HCT116 (cell line): ENCODE measurements at places on chromosomes 5 and 9.
A peak's percentile ranks its signal among the peaks of the same experiment; 100 is the strongest.

GRCh38 chr5:9156282-9156681 lies 389.6 kb downstream of the SEMA5A start:
- no peaks in the 10 kb centered on the region for H3K4me1 ChIP-seq
- no peak overlapping the region for H3K4me3 ChIP-seq
- DNase-seq: no peak
- no peak overlapping the region for H3K27ac ChIP-seq
- no peaks in the 10 kb centered on the region for H3K27me3 ChIP-seq
- H3K36me3 ChIP-seq: no peaks in the 10 kb centered on the region

GRCh38 chr5:53399926-53400697 lies 80.3 kb upstream of the FST start:
- DNase-seq: no peak
- H3K4me3 ChIP-seq: no peak overlapping the region

- DNase-seq: no peak
- H3K27me3 ChIP-seq: no peaks in the 10 kb centered on the region
- peaks cover 57% of the 10 kb centered on the region for H3K4me1 ChIP-seq
- no peak overlapping the region for H3K27ac ChIP-seq
These were observed 1.6 kb upstream of the ARHGEF39 start for GRCh38 chr9:35666549-35666948.

GRCh38 chr9:106038266-106039001 lies 344.1 kb downstream of the TMEM38B start:
- no peaks in the 10 kb centered on the region for H3K4me1 ChIP-seq
- no peak overlapping the region for H3K27ac ChIP-seq

DNA sequence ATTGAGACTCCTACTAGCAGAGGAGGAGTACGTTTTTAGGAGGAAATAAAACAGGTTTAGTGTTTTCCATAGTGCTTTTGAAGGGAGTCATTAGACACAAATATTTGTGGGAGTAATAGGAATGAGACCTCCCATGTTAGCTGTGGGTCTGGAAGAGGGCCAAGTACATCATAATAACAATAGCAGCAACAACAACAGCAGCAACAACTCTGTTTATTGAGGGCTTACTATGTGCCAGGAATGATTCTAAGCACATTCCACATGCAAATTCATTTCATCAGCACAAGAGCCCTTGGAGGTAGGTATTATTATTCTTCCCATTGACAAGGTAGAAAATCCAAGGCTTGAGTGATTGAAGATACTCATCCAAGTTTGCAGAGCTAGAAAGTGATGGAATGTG lies 384.2 kb upstream of the RPS23 start:
- H3K27me3 ChIP-seq: no peaks in the 10 kb centered on the region
- H3K4me3 ChIP-seq: no peak overlapping the region
- DNase-seq: no peak
- H3K27ac ChIP-seq: no peak overlapping the region
- H3K4me1 ChIP-seq: no peaks in the 10 kb centered on the region

DNA sequence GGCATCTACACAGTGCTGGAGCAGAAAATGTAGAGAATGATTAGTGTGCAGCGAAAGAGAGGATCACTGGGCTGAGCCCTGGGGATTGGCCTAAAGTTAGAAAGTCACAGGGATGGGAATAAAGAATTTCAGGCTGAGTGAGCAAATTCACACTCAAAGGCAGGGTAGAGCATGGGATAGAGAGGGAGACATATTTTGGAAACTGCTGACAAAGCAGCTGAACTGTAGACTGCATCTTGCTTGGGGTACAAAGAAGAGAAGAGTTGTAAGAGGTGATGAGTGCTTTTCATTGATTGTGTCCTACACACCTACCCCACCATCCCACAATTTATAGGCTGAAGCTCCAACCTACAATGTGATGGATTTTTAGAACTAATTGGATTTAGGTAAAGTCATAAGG lies 677.8 kb downstream of the TAF11L14 start:
- no peaks in the 10 kb centered on the region for H3K4me1 ChIP-seq
- no peaks in the 10 kb centered on the region for H3K27me3 ChIP-seq
- H3K27ac ChIP-seq: no peak overlapping the region
- no peaks in the 10 kb centered on the region for H3K36me3 ChIP-seq
- DNase-seq: no peak

- H3K36me3 ChIP-seq: 0 out of 2 replicates have a peak, but pooled peaks cover 3% of the 10 kb centered on the region
- no peak overlapping the region for H3K4me3 ChIP-seq
- no peak overlapping the region for H3K27ac ChIP-seq
- no peaks in the 10 kb centered on the region for H3K4me1 ChIP-seq
These were observed 14.0 kb downstream of the SEC61B start for GRCh38 chr9:99235926-99236634.

GRCh38 chr5:137498736-137499505 lies at the start of gene SPOCK1:
TSS of gene SPOCK1 (minus strand) at chr5:137499326.
- peaks cover 39% of the 10 kb centered on the region for H3K27me3 ChIP-seq
- peak; percentile 12 for DNase-seq
- no peak within 1 kb of the TSS for H3K4me3 ChIP-seq
- H3K27ac ChIP-seq: no peak within 1 kb of the TSS
- H3K36me3 ChIP-seq: no peaks in the 10 kb centered on the region

GRCh38 chr5:133758641-133759040 lies 146.3 kb upstream of the FSTL4 start:
- no peaks in the 10 kb centered on the region for H3K4me1 ChIP-seq
- peaks cover 30% of the 10 kb centered on the region for H3K27me3 ChIP-seq
- no peak for DNase-seq
- H3K4me3 ChIP-seq: no peak overlapping the region
- H3K27ac ChIP-seq: no peak overlapping the region
- no peaks in the 10 kb centered on the region for H3K36me3 ChIP-seq

GRCh38 chr5:147539053-147539452 lies 29.2 kb upstream of the DPYSL3 start:
- H3K36me3 ChIP-seq: no peaks in the 10 kb centered on the region
- DNase-seq: no peak
- H3K4me1 ChIP-seq: no peaks in the 10 kb centered on the region
- H3K27me3 ChIP-seq: peaks cover 12% of the 10 kb centered on the region

GRCh38 chr5:151770383-151771258 lies 1.1 kb upstream of the G3BP1 start:
- H3K4me1 ChIP-seq: peaks cover 10% of the 10 kb centered on the region; the same call in 1 of the 2 replicates
- peak overlapping the region; percentile 97 for H3K27ac ChIP-seq
- no peaks in the 10 kb centered on the region for H3K27me3 ChIP-seq
- no peak for DNase-seq
- H3K4me3 ChIP-seq: peak overlapping the region; percentile 67

DNA sequence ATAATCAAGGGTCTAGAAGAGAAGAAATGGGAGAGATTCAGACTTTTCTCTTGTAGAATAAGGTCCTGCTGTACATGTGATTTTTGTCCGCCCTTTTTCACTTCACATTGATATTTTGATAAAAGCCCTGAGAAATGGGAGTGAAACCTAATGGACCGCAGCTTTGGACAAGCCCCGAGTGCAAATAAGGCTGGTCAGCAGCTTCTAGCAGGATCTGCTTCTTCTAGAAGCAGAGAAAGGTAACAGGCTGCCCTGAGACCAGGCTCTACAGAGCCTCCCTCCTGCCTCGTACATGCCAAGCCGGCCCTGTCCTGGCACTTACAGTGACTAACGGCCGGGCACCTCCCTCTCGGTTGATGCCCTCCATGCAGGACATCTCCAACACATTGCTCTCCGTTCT lies 33.4 kb downstream of the ACER2 start:
- no peak overlapping the region for H3K27ac ChIP-seq
- H3K27me3 ChIP-seq: no peaks in the 10 kb centered on the region
- no peaks in the 10 kb centered on the region for H3K4me1 ChIP-seq
- no peak for DNase-seq

- H3K4me3 ChIP-seq: no peak overlapping the region
- DNase-seq: no peak
- H3K4me1 ChIP-seq: no peaks in the 10 kb centered on the region
- H3K27ac ChIP-seq: no peak overlapping the region
- no peaks in the 10 kb centered on the region for H3K36me3 ChIP-seq
These were observed 37.1 kb upstream of the OLFM1 start for GRCh38 chr9:135050072-135050990.

- no peak for DNase-seq
- no peaks in the 10 kb centered on the region for H3K27me3 ChIP-seq
- no peak overlapping the region for H3K4me3 ChIP-seq
- no peak overlapping the region for H3K27ac ChIP-seq
These were observed 19.5 kb downstream of the NR3C1 start for GRCh38 chr5:143383988-143384387.

DNA sequence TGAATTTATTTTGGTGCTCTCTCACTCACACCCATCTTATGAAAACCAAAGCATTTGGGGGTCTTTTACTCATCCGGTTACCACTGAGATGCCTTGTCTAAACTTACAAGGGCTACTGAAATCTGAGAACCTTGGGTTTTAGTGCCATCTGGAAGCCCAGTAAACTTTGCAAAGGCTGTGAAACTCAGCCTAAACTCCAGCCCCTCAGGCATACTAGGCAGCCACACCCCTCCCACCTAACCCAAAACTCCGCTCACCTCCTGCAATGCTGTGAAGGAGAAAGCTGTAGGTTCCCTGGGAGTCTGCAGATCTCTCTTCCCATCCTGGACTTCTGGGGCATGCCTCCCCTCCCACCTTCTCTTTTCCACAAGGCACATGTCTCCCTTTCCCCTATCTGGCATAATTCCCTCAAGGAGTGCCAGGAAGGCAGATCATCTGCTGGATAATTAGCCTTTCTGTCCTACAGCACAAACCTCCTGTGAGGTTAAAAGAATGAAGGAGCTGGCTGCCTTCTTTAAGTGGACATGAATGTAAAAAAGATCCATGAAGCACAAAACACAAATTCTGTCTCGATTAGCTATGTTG lies 71.5 kb upstream of the ANXA1 start:
- H3K36me3 ChIP-seq: no peaks in the 10 kb centered on the region
- H3K27me3 ChIP-seq: no peaks in the 10 kb centered on the region
- no peak overlapping the region for H3K4me3 ChIP-seq
- peaks cover 5% of the 10 kb centered on the region; the same call in 1 of the 2 replicates for H3K4me1 ChIP-seq

DNA sequence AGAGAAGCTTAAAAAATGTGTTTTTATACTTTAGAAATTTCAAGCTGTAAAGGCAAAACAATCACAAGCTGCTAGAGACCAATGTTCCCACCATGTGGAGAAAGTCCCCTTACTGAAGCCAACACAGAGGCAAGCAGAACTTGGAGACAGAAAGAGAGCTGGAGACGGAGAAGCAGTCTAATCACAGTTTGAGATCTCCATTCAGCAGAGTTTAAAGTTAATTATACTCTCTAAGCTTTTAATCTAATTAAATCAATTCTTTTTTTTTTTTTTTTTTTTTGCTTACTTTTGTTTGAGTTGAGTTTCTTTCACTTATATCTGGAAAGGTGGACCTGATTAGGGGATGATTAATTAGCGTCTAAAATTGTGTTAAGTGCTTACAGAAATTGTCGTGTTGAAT lies 1534.3 kb downstream of the MAT2B start:
- no peak overlapping the region for H3K4me3 ChIP-seq
- DNase-seq: no peak
- H3K36me3 ChIP-seq: no peaks in the 10 kb centered on the region
- no peaks in the 10 kb centered on the region for H3K4me1 ChIP-seq

- peaks cover 11% of the 10 kb centered on the region for H3K4me1 ChIP-seq
- no peaks in the 10 kb centered on the region for H3K36me3 ChIP-seq
- H3K4me3 ChIP-seq: no peak overlapping the region
- H3K27ac ChIP-seq: no peak overlapping the region
- H3K27me3 ChIP-seq: no peaks in the 10 kb centered on the region
These were observed 74.9 kb downstream of the NREP start for GRCh38 chr5:111682121-111682520.

- no peaks in the 10 kb centered on the region for H3K36me3 ChIP-seq
- DNase-seq: no peak
- no peaks in the 10 kb centered on the region for H3K4me1 ChIP-seq
These were observed 292.4 kb downstream of the TRIM32 start for GRCh38 chr9:116979456-116979855.

DNA sequence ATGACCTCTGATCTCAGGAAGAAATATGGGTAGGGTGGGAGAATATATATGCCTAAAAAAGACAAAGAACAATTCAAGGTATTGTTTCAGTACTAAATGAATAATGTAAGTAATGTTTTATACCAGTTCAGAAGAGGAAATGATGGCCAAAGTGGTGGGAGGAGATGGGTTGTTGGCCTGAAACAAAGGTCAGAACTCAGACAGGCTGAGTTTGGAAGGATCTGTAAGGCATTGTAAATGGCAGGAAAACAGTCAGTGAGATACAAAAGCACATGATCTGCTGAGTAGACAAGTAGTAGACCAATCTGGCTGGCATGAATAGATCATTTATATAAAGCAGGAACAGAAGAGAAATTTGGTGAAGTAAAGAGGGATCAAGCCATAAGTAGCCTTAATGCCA lies 175.8 kb upstream of the PLCXD3 start:
- no peak for DNase-seq
- H3K27ac ChIP-seq: no peak overlapping the region
- no peaks in the 10 kb centered on the region for H3K36me3 ChIP-seq
- H3K4me3 ChIP-seq: no peak overlapping the region
- H3K4me1 ChIP-seq: no peaks in the 10 kb centered on the region

- no peak overlapping the region for H3K27ac ChIP-seq
- no peaks in the 10 kb centered on the region for H3K4me1 ChIP-seq
These were observed 99.6 kb upstream of the PHYKPL start for GRCh38 chr5:178332210-178332641.

- no peaks in the 10 kb centered on the region for H3K36me3 ChIP-seq
- H3K27me3 ChIP-seq: peaks cover 2% of the 10 kb centered on the region; the same call in 1 of the 2 replicates
- DNase-seq: no peak
These were observed 6.2 kb upstream of the SLC1A3 start for GRCh38 chr5:36599986-36600779.

- H3K27me3 ChIP-seq: no peaks in the 10 kb centered on the region
- H3K4me1 ChIP-seq: 0 out of 2 replicates have a peak, but pooled peaks cover 2% of the 10 kb centered on the region
- peaks cover 2% of the 10 kb centered on the region; the same call in 1 of the 2 replicates for H3K36me3 ChIP-seq
- DNase-seq: no peak
These were observed 404 bp downstream of the MRNIP start for GRCh38 chr5:179858241-179858585.
